ENCODE measurements at places on chromosomes 6 and 20. TPM values are rescaled to one million over a fixed set of nuclear protein-coding genes. Genes with fewer than 3 reads are reported as not detected.

DNA sequence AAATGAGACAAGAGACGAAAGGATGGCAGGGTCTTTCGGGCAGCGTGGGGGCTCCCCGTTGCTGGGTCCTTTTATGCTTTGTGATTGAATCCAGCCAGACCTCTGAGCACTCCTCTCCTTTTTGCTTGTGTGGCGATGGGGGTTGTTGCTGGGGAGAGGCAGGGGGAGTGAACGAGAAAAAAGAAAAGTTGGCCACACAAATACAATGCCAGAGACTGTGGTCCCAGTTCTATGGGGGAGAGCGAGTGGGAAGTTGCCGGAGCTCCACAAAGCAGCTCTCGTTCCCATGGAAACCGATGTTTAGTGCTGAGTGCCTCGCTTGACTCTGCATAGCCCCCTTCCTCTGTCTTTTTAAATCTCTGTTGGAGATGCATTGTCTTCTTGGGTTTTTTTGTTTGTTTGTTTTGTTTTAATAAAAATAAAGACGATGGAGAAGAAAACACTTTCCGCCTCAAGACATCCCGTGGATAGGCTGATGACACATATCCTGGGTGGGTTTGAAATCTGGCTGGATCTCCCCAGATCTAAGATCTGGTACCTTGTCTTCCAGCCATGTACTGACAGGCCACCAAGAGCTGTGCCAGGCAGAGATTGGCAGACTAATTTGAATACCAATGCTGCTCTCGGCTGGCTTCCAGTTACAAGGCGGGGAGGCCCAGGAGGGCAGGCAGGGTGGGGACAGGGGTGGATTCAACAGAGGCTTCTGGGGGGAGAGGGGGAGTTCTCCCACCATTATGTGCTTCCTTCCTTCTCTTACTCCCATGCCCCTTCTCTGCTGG is 529.3 kb downstream of the QKI start:
- no peak overlapping the region for H3K27ac ChIP-seq
- no peaks in the 10 kb centered on the region for H3K36me3 ChIP-seq
- no peak overlapping the region for H3K4me3 ChIP-seq
- DNase-seq = no peak
- H3K27me3 ChIP-seq = peaks cover 19% of the 10 kb centered on the region

- H3K36me3 ChIP-seq = no peaks in the 10 kb centered on the region
- H3K4me1 ChIP-seq = no peaks in the 10 kb centered on the region
- H3K4me3 ChIP-seq = no peak overlapping the region
These were observed 17.8 kb downstream of the HLA-B start for GRCh38 chr6:31339210-31339609.

GRCh38 chr6:168447282-168447681 is 6.3 kb downstream of the SMOC2 start:
- no peak overlapping the region for H3K4me3 ChIP-seq
- no peaks in the 10 kb centered on the region for H3K36me3 ChIP-seq
- no peaks in the 10 kb centered on the region for H3K4me1 ChIP-seq
- H3K27ac ChIP-seq = no peak overlapping the region

DNA sequence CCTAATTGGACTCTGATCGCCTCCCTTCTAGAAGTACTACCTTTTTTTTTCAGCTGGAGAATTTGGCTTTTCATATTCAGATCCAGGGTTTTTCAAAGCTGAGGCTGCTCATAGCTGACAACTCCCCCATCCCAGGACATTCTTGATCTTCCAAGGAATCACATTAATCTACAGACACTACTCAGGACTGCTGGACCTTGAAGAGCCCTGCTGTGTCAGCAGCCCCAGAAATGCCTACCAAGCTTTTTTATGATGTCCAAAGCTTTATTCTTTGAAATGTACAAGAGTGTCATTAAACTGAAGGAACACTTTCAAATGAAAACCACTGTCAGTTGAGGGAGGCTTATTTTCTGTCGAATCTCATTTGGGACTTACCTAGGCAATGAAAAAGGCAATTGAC is 704.1 kb downstream of the PTPRT start:
- H3K27me3 ChIP-seq = no peaks in the 10 kb centered on the region
- no peak overlapping the region for H3K4me3 ChIP-seq
- no peak overlapping the region for H3K27ac ChIP-seq

- no peaks in the 10 kb centered on the region for H3K4me1 ChIP-seq
- no peaks in the 10 kb centered on the region for H3K36me3 ChIP-seq
- H3K4me3 ChIP-seq = no peak overlapping the region
- DNase-seq = no peak
- H3K27me3 ChIP-seq = no peaks in the 10 kb centered on the region
These were observed 51.5 kb downstream of the COL19A1 start for GRCh38 chr6:69917834-69918233.

DNA sequence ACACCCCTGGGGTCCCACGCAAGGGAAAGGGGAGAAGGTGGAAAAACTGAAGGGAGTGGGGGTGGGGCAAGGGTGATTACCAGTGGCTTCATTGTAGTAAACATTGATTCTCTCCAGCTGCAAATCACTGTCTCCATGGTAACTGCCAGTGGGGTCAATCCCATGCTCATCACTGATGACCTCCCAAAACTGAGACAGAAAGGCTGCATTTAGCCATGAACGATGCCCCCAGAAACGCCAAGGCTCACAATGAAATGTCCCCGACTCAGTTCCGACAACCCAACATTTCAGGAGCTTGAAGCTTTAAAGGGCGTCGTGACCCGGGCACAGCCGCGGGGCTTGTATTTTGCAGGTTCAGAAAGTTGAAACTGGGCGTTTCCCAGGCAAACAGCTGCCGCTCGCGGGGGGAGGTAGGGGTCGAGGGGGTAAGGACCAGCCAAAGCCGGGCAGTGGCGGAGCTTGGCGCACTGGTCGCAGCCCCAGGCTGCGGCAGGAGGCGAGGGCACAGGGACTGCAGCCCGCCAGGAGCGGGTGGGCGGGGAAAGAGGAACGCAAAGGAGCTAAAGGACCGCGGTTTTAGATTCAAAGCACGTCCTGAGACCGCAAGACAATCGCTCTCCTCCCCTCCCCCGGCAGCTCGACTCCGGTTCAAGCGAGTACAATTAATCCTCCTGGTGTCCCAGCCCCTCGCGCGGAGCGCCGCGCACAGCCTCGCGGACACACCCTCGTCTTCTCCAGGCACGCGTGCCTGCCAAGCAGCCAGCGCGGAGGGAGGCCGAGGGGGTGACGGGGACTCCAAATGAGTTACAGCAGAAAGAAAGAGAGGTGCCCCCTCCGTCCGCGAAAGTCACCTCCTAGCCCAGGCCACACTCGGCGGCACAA is 731 bp downstream of the TUBB2B start:
- H3K36me3 ChIP-seq = no peaks in the 10 kb centered on the region
- H3K27ac ChIP-seq = peak overlapping the region; percentile 47
- peak; percentile 82 for DNase-seq
- H3K4me1 ChIP-seq = peaks cover 48% of the 10 kb centered on the region

- H3K36me3 ChIP-seq = peaks cover 8% of the 10 kb centered on the region
- no peak for DNase-seq
- H3K27me3 ChIP-seq = no peaks in the 10 kb centered on the region
- H3K27ac ChIP-seq = no peak overlapping the region
- H3K4me3 ChIP-seq = no peak overlapping the region
These were observed 107.6 kb downstream of the JAG1 start for GRCh38 chr20:10565922-10566897.

- DNase-seq = no peak
- no peak overlapping the region for H3K27ac ChIP-seq
- no peak overlapping the region for H3K4me3 ChIP-seq
These were observed 37.6 kb upstream of the L3MBTL3 start for GRCh38 chr6:129980821-129981220.

DNA sequence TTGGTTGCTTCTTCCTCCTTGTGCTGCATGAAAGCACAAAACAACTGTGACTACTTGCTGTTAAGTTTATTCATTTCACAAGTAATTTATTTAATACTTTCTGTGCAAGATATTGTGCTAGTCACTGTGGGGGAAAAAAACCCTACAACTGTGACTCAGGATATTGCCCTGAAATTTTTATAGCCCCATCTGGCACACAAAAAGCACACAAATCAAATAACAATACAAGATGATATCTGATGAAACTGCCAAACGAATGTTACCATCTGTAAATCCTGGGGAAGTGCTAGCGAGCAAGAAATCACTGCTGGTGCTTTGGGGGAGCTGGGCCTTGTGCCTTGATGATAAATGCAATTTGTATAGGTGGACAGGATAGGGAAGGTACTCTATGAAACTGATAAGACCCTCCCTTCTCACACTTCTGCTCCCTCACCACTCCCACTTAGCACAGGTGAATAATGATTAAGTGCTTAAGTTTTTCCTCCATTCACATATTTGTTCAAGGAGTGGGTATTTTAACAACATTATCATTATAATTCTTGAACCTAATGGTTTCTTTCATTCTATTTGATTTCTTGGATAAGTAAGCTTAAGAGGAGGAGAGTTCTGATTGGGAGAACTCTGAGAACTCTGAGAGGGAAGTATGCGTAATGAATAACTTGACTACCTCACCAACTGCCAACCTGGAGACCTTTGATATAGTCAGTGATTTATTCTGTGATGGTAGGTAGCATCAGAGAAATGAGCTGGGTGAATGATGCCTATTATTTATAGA is 115.3 kb downstream of the RTN4IP1 start:
- H3K27me3 ChIP-seq = peaks cover 12% of the 10 kb centered on the region
- no peak overlapping the region for H3K27ac ChIP-seq
- peaks cover 60% of the 10 kb centered on the region for H3K4me1 ChIP-seq
- H3K36me3 ChIP-seq = no peaks in the 10 kb centered on the region

- no peak overlapping the region for H3K27ac ChIP-seq
- no peak overlapping the region for H3K4me3 ChIP-seq
- no peak for DNase-seq
- no peaks in the 10 kb centered on the region for H3K27me3 ChIP-seq
- no peaks in the 10 kb centered on the region for H3K4me1 ChIP-seq
These were observed 58.9 kb downstream of the TMEM200A start for GRCh38 chr6:130424710-130425109.

DNA sequence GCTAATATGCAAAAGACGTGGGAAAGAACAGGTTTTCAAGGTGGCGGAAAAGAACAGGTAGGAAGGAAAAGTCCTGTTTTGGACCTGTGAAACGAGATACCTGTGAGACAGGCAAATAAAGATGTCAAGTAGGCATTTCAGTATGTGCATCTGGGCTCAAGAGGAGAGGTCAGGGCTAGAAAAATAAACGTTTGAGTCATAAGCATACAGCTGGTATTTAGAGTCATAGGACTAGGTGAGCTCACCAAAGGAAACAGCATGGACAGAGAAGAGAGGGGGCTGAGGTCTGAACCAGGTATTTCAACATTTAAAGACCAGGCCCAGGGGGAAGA is 14.9 kb downstream of the MTFR2 start:
- no peak for DNase-seq
- no peaks in the 10 kb centered on the region for H3K36me3 ChIP-seq
- no peak overlapping the region for H3K27ac ChIP-seq
- H3K4me3 ChIP-seq = no peak overlapping the region

DNA sequence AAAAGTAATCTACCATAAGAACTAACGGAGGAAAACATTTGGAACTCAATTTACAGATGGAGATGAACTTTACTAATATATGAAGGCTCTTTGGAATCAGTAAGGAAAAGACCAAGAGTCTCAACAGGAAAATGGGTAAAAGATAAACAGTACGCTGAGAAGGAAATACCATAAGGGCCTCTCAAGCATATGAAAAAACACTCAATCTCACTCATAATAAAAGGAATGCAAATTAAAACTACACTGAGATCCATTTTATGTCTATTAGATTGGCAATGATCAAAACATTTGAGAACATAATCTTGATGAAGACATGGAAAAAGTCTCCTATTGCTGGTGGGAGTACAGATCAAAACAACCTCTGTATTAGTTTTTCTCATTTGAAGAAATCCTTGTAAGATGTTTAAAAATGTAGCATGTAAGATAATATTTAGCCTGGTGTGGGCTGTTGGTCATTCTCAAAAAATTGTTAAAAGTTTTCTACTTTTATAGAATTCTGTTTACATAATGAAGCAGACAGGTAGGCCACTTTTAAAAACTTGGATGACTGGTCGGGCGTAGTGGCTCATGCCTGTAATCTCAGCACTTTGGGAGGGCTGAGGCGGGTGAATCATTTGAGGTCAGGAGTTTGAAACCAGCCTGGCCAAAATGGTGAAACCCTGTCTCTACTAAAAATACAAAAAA is 14.5 kb downstream of the REV3L start:
- H3K27ac ChIP-seq = no peak overlapping the region

- no peaks in the 10 kb centered on the region for H3K36me3 ChIP-seq
- peaks cover 36% of the 10 kb centered on the region for H3K27me3 ChIP-seq
- peak overlapping the region; percentile 66 for H3K27ac ChIP-seq
- H3K4me3 ChIP-seq = peak overlapping the region; percentile 61
- peak; percentile 64 for DNase-seq
These were observed 35.2 kb upstream of the HLA-G start for GRCh38 chr6:29792123-29793035.

DNA sequence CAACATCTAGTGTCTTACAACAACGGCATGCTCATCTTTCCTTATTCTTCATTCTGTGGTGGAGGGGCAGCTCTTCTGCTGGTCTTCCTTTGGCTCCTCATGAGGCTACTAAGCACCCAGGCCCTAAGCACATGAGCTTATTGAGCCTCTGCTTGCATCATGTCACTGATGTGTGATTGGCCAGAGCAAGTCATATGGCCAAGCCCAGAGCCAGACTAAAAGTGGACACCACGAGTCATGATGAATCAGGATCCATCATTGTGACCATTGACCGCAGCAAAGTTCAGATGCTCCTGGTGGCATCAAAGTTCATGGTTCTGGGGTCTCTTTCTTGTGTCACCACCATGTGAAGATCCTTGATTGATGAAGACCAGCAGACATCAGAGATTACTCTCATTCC is 192.0 kb upstream of the FOXA2 start:
- no peak overlapping the region for H3K4me3 ChIP-seq
- no peak overlapping the region for H3K27ac ChIP-seq
- DNase-seq = no peak
- no peaks in the 10 kb centered on the region for H3K27me3 ChIP-seq
- H3K4me1 ChIP-seq = no peaks in the 10 kb centered on the region

GRCh38 chr6:92810913-92811312 is 608.4 kb downstream of the EPHA7 start:
- H3K27me3 ChIP-seq = no peaks in the 10 kb centered on the region
- DNase-seq = peak; percentile 61
- no peak overlapping the region for H3K4me3 ChIP-seq
- no peak overlapping the region for H3K27ac ChIP-seq
- no peaks in the 10 kb centered on the region for H3K4me1 ChIP-seq

DNA sequence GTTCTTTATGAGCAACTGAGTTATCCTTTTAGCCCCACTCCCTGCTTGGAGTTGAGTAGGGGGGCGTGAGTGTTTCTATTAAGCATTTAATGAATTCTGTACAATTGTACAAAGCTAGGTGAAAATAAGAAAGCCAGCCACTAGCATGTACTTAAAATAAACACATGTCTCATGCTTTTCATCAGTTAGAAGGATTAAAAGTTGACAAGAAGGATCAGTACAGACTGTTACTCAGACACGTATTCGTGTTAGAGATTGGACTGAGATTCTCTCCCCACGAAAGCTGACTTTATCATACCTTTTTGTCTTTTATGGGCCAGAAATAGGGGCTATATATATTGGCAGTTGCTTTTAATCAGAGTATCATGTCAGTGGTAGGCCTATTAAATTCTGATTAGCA is 1.7 kb downstream of the HSF2 start:
- DNase-seq = no peak
- H3K4me3 ChIP-seq = no peak overlapping the region
- peaks cover 37% of the 10 kb centered on the region for H3K4me1 ChIP-seq
- H3K27me3 ChIP-seq = no peaks in the 10 kb centered on the region

The LY6G6F gene
- total RNA-seq = not detected

The OPRL1 gene
- 4.7 TPM for total RNA-seq

The DNAH8 gene
- not detected for total RNA-seq

The SLC2A10 gene
- total RNA-seq = 13.4 TPM

The TFAP2D gene
- total RNA-seq = not detected

The SLC17A1 gene
- total RNA-seq = not detected

The PNPLA1 gene
- not detected for total RNA-seq

The C6orf58 gene
- 2.3 TPM for total RNA-seq
